SJCRH30 (cell line): ENCODE measurements at places on chromosomes 1 and 21. TPM values are rescaled to one million over a fixed set of nuclear protein-coding genes. Genes with fewer than 3 reads are reported as not detected.

Gene OLFML3
- total RNA-seq = 96.5 and 104 TPM in 2 replicates

Gene SLC45A3
- total RNA-seq = 11.7 and 11.8 TPM in 2 replicates

Gene OR2L13
- total RNA-seq = not detected in 2 replicates

Gene AMY2A
- total RNA-seq = not detected in 2 replicates

Gene FAM163A
- total RNA-seq = not detected in 2 replicates

Gene UCHL5
- total RNA-seq = 36.1 and 42.2 TPM in 2 replicates

Gene ZFP69
- total RNA-seq = 10.5 and 11.7 TPM in 2 replicates

Gene KRTAP21-2
- total RNA-seq = not detected in 2 replicates

Gene OR2L2
- total RNA-seq = not detected in 2 replicates

Gene SHE
- total RNA-seq = 0.02 TPM in 1 of 2 replicates, not detected in the other

Gene SH3GLB1
- 78.3 and 82.8 TPM in 2 replicates for total RNA-seq

Gene TDRD5
- not detected in 2 replicates for total RNA-seq

Gene FAM110D
- total RNA-seq = 0.10 and 0.18 TPM in 2 replicates

Gene SPATA6
- total RNA-seq = 3.0 and 3.4 TPM in 2 replicates

Gene GNG4
- total RNA-seq = 19.7 and 19.8 TPM in 2 replicates

Gene SELENBP1
- 10.4 and 11.8 TPM in 2 replicates for total RNA-seq

Gene ZNF648
- not detected in 2 replicates for total RNA-seq

Gene DYNLT5
- not detected in 2 replicates for total RNA-seq

Gene DIRAS3
- total RNA-seq = 0.41 and 0.42 TPM in 2 replicates

Gene TCEA3
- 0.10 TPM in 1 of 2 replicates, not detected in the other for total RNA-seq

Gene TIE1
- total RNA-seq = 0.61 and 1.5 TPM in 2 replicates

Gene OR10J1
- total RNA-seq = not detected in 2 replicates

Gene NUCKS1
- 363 and 379 TPM in 2 replicates for total RNA-seq

Gene FAM72A
- total RNA-seq = 17.9 and 18.4 TPM in 2 replicates

Gene LCE1C
- total RNA-seq = not detected in 2 replicates

Gene ADAM30
- not detected in 2 replicates for total RNA-seq

Gene CHIT1
- total RNA-seq = 0.08 and 0.18 TPM in 2 replicates

Gene CD164L2
- not detected in 2 replicates for total RNA-seq

Gene LCK
- 0.43 TPM in 1 of 2 replicates, not detected in the other for total RNA-seq

Gene FBXO44
- not detected in 2 replicates for total RNA-seq

Gene NMNAT2
- not detected in 2 replicates for total RNA-seq

Gene IFNGR2
- 67.1 and 71.6 TPM in 2 replicates for total RNA-seq

Gene TOR1AIP2
- total RNA-seq = 62.3 and 63.6 TPM in 2 replicates

Gene CELA3B
- total RNA-seq = not detected in 2 replicates

Gene MPC2
- 41.2 and 45.5 TPM in 2 replicates for total RNA-seq

Gene WDR64
- total RNA-seq = not detected in 2 replicates

Gene KRTAP12-2
- not detected in 2 replicates for total RNA-seq

Gene SPATA45
- not detected in 2 replicates for total RNA-seq

Gene TMEM53
- 1.6 and 2.3 TPM in 2 replicates for total RNA-seq

Gene MAP3K21
- not detected in 2 replicates for total RNA-seq

Gene CEP104
- 30.5 and 35.1 TPM in 2 replicates for total RNA-seq

Gene TBX15
- 58.0 and 63.1 TPM in 2 replicates for total RNA-seq

Gene ITGB2
- total RNA-seq = 38.8 and 42.4 TPM in 2 replicates

Gene U2AF1
- 79.5 and 84.7 TPM in 2 replicates for total RNA-seq

Gene NR0B2
- total RNA-seq = not detected in 2 replicates

Gene KRTAP19-3
- not detected in 2 replicates for total RNA-seq
